ENCODE measurements at places on chromosomes 12 and 14.

DNA sequence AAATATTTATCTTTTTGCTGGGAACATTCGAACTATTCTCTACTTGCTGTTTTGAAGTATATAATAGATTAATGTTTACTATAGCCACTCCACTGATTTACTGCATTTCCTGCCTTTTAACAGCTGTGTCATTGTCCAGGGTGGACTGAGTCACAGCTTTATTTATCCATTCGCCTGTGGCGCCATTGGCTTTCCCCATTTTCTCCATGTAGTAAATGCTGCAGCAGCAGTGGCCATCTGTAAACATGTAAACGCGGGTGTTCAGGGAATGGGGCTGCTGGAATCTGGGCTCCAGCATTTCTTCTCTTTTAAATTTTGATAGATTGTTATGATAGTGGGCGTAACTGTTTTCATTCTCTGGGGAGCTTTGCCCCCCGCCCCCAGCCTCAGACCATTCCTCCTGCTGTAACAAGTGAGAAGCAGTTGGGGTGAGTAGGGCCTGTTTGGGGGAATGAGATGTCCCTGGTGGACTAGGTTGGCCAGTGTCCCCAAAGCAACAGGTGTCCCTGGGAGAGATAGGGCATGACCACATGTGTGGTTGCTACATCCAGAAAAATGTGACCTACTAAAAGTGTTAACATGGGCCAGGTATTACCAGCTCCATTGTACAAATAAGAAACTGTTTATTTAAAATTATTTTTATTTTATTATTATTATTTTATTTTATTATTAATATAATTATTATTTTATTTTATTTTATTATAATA is 32.9 kb downstream of the RIN3 start:
- DNase-seq = no peak

- DNase-seq = no peak
Observed at GRCh38 chr14:104632781-104633180, 28.2 kb upstream of the TMEM179 start.

DNA sequence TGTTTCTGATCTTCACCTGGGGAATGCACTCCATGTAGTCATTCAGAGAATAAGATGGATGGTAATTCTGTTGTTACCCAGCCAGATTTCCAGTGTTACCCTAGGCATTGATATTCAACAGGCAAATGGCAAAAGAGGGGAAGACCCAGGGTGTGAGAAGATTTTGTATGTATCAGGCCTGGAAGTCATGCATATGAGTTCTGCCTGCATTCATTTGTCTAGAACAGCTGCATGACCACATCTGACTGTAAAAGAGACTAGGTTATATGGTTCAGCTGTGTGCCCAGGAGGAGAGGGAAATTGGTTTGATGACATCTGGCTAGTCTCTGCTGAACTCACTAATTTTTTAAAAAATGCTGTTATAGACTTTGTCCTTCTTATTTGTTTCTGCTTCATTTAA is 224.9 kb downstream of the NAV3 start:
- no peak for DNase-seq

DNA sequence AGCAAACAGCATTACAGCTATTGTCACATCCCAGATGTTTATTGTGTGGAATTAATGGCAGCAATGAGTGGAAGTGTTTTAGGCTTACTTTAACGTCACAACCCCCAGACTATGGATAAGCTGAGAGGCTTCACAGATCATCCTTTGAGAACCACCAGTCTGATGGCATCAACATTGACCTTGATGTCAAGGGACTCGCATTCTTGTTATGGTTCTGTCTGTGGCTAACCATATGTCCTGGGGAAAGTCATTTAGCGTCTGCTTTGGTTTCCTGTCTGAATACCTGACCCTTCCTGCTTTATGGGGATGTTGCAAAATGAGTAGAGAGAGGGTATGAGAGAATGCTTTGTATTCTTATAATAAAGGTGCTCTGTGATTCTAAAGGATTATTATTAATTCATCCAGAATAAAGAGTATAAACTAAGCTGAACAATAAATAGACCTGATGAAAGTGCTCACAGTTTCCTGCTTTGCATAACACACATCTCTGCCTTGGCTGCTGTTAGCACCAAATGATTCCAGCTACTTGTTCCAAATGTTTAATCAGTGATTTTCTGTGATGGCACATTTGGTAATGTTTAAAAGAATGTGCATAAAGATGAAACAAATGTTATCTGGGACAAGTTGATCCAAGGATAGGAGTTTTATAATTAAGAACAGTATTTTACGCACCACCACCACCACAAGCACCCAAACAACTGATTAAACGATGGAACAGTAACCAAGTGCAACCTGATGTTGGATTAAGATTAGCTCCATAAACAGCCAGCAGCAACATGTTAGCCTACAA is 116.9 kb upstream of the LRIG3 start:
- DNase-seq = peak; percentile 33

- no peak for DNase-seq
Observed at GRCh38 chr12:52526511-52526951, 6.3 kb upstream of the KRT5 start.

DNA sequence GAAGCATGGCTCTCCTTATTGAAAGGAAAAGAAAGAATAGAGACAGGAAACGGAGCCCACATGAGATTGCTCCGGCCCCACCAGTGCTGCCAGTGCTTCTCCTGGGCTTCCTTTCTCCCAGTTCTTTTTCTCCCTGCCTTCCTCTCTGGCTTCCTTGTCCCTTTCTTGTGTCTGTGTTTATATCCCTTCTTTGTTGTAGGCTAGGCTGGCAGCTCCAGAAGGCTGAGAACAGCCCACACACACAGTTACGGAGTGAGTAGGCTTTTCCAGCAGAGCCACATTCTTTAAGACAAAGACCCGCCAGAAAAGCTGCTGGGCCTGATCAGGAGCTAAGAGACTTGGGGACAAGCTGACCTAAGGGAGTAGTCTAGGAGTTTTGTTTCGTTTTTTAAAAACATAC is 13.0 kb downstream of the CIPC start:
- no peak for DNase-seq

DNA sequence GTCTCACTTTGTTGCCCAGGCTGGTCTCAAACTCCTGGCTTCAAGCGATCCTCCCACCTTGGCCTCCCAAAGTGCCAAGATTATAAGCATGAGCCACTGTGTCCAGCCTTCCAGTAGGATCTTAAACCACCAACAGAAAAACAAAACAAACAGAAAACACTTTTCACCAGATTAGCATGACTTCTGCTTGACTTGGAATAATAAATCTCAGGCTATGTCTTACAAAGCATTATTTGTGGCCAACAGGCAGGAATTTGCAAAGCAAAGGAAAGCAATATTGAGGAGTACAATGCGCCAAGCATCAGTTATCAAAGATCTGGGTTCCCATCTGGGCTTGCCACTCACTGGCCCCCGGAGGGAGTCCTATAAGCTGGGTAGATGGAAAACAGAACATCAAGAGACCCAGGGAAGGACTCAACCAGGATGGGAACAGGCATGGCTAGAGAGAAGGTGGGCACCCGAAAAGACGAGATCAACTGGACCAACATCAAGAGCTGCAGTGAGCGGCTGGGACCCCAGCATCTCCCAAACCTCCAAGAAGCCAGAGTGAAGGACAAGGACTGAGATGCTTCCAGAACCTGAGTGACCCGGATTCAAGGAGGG is 101.2 kb downstream of the TMEM30B start:
- no peak for DNase-seq

- DNase-seq = no peak
Observed at GRCh38 chr14:24605435-24606190, 3.9 kb downstream of the GZMH start.
